Amniotic stem cell (primary cell): ENCODE measurements at places on chromosomes 13 and 19.

DNA sequence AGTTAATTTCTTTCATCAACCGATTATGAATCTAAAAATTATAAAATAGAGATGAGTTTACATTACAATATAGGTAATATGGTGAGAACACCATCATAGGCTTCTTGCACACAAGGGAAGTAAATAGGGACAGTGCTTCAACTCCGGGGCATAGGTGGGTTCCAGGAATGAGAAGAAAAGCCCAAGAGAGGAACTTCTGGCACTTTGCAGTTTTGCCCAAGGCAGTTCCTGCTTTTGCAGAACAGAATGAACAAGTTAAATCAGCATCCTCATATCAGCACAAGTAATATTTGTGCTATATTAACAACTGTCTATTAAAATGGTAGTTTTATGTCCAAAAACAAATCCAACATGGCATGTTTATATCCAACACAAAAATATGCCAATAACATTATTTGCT is 60.1 kb downstream of the DACH1 start:
- DNase-seq = no peak

- DNase-seq = no peak
Measured at GRCh38 chr13:35481777-35482176, 5.3 kb upstream of the MAB21L1 start.

- DNase-seq = no peak
Measured at GRCh38 chr13:44032802-44033201, 153.1 kb downstream of the LACC1 start.

GRCh38 chr13:112134391-112135075 is 67.6 kb downstream of the SOX1 start:
- no peak for DNase-seq

DNA sequence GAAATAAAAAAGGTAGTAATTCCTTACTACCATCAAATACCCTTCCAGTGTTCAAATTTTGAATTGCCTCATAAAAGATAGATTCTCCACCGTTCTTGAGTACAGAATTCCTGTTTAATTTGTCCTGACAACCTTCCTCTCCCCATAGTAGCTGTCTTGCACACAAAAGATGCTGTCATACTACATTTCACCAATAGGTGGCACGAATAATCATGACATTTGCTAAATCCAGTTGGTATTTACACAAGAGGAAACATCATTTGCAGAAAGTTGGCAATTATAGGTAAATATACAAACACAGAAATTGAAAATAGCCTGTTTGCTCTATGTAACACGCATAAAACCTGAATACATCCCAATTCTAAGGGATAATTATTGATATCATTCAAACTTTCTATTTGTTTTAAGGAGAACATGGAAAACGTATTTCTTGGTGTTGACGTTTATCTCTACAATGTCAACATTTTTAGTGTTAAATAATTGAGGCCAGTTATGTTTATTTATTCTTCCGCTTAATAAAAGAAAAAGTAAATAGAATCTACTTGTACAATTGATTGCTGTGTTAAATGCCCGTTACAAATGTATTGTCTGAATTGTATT is 58.3 kb upstream of the CLDN10 start:
- DNase-seq = peak; percentile 32

DNA sequence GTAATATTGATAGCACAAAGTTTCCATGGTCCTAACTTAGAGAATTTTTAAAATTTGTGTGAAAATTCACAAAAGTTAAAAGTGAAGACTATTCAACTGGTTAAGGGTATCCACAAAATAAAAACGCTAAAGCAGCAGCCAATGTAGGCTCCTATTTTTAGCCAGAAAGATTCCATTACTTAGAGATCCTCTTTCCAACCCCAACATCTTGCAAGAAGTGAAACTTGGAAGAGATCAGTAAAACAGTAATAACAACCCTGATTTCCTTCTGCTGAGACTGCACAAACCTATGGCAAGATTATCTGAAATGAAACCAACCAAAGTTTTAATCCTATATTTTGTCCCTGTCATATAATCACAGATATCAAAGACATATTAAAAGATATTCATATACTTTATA is 8.5 kb downstream of the TBC1D4 start:
- no peak for DNase-seq

DNA sequence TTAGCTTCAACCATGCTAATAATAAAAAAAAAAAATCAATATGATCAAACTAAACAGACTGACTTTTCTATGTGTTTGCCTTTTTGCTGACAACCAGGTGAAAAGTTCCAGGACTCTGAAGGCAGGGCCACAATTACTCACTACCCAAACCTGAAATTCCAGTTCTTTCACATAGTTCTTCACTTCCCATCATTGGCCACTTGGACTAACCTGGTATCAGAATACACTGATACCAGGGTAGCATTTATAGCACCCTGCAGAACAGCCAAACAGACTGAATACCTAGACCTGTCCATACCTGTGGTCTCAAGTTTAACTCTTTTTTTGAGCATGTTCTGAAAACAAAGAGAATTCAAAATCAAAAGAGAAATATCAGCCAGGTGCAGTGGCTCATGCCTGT is 25.1 kb downstream of the ELF1 start:
- DNase-seq = no peak
